Cardiac septum (tissue), 1 donor: ENCODE measurements at places on chromosomes 7 and 10.

GRCh38 chr10:111390813-111391563, 314.2 kb downstream of the ADRA2A start:
- DNase-seq, result no peak

DNA sequence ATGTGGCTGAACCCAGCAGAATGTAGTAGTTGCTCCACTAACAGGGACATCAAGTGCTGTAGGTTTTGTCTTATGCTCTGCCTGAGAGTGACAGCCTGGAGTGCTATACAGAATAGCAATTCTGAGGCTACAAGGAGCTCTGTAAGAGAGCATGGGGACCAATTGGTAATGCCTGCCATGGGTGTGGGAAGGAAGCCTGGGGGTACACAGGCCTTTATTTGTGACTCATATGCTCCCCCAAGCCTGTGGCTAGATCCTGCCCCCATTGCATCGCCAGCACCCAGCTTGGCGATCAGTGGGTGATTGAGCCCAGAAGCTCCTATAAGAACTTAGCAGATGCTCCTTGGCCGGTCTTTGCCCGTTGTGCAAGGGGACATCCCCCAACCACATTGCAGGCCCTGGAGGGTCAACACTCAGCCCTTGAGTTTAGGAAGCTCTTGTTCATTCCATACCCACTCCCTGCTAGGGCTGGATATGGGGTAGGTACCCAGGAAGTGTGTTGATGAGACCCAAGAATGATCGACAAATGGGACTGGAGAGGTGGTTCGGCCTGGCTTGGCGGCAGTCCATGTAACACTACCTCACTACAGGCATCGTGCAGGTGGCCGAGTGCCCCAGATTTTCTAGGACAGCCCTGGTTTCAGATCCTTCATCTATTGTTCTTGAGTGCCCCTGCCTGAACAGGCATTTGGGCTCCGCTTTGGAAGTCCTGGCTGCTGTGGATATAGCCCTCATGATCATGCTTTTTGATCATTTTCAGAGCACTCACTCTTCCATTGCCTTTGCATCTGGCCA, 37.7 kb downstream of the ZMIZ1 start:
- no peak for DNase-seq

- no peak for DNase-seq
Measured at GRCh38 chr7:4080954-4081353, 601.1 kb upstream of the FOXK1 start.

- DNase-seq, result no peak
Measured at GRCh38 chr7:155764438-155764793, 47.8 kb downstream of the SHH start.

DNA sequence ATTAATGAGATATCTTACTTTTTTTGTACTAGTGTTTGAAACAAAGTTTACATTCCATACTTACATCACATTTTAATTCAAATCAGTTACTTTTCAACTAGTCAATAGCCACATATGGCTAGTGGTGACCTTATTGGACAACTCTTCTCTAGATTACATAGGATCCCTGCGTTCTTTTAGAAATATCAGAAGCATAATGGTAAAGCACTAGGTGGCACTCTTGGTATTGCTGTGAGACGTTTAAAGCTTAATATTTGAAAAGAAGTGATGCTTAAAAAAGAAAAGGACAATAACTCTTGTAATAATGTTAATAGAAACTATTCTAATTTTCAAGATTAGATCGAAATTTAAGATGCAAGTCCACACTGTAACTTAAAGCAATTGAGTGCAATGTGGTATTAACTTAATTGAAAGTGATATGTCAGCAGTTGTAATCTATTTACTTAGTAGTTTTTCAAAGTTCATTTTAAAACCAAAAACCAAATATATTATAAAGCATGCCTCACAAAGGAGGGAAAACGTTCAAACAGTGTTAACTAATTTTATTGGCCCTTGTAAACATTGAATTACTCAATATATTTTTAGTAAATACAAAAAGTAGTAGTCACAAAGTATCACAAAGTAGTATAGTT, 339.1 kb downstream of the ATRNL1 start:
- DNase-seq, result no peak

GRCh38 chr10:93091960-93092359, 18.3 kb downstream of the CYP26A1 start:
- no peak for DNase-seq

DNA sequence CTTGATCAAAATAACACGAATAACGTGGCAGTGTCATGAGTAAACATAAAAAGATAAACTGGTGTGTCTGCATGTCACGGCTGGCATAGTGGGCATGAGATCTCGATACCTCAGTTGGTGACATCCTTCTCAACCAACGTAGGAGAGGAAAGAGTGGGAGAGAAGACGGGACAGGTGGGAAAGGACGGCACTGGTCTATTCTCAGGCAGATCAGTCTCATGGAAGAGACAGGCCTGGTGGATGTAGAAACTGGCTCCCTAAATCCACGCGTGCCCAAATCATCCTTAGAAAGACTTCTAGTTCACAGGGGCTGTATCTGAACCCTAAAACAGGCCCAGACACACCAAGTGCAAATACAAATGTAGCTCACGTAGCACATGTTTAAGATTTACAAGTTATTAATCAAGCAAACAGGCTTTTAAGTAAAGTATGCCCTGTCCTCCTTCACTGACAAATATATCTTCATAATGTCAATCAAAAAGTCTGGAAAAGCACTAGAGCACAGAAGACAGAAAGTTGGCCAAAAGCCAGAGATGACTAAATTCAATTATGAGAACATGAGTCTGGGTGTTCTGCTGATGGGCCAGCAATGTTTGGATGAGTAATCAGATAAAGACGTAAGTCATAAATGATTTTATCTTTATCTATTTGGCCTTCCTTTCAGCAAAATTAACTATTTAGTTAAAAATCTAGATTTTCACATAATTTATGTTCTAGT, 56.3 kb downstream of the SFMBT2 start:
- DNase-seq, result no peak

GRCh38 chr10:62788861-62789467, 15.6 kb upstream of the ADO start:
- DNase-seq, result no peak

- no peak for DNase-seq
Measured at GRCh38 chr7:105580022-105580740, 1.1 kb downstream of the EFCAB10 start.

GRCh38 chr10:99711129-99711719, 20.7 kb downstream of the COX15 start:
- no peak for DNase-seq

GRCh38 chr10:69904533-69904932, 102.8 kb downstream of the COL13A1 start:
- no peak for DNase-seq

DNA sequence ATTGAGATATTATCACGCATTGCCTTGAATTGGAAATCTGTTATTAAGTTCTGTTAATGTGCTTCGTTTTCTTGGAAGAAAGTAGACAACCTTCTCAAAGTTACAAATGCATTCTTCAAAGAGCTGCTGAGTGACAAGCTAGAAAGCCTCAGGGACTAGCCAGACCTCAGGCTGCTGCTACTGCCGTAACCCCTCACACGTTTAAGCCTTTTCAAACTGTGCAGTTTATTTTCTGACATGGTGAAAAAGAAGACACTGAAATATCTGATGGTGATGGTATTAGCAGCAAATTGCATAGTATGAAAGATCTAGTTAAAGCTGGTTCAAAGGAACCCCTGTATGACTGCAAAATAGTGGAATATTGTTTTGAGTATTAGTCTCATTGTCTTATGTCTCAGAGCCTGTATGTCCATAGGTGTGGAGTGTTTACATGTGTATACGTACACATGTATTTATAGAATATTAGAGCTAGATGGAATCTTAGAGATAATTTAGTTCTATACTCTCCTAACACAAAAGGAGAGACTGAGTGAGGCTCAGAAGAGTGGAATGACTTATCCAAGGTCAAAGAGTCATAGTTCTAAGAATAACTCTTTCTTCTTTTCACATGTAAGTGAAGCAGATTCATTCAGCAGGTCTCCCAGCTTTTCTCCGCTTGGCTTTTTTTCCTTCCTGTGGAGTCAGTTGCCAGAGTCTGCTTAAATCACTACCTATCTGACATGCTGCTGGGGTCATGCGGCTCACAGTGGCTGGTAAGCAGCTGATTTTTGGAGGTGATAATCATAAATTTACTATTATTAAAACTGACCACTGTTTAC, 431.9 kb downstream of the PLXDC2 start:
- no peak for DNase-seq

DNA sequence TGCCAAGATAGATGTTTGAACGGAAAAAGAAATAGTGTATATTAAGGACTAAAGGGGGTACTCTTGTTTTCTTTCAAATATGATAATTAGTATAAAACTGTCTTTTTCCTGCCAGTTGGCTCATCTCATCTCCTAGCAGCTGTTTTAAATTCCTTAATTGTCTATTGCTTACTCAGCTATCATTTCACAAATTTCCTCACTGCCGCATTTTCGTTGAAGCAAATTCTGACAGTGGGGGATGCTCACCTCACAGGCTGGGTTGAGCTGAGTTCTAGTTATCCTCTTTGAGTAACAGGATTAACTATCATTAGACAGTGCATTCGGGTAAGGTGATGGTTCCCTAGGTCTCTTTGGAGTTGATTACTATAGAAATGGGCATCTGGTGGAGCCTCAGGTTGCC, 592.0 kb downstream of the AUTS2 start:
- DNase-seq, result no peak

DNA sequence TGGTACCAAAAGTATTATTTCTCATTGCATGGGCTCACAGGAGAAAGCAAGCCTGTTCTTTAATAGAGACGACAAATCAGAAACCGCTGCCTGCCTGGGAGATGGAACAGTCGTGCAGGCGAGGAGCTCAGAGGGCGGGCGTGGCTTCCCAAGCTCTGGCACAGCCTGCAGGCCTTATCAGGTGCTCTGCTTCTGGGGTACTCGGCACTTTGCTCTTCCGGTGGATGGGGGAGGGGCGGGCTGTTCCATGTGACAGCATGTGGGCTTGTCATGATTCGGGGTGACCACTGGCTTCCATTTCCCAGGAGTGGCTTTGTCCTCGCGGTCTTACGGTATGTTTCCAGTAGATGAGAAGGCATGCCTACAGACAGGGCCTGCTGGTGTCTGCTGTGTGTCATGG, 228.6 kb downstream of the MGMT start:
- no peak for DNase-seq

DNA sequence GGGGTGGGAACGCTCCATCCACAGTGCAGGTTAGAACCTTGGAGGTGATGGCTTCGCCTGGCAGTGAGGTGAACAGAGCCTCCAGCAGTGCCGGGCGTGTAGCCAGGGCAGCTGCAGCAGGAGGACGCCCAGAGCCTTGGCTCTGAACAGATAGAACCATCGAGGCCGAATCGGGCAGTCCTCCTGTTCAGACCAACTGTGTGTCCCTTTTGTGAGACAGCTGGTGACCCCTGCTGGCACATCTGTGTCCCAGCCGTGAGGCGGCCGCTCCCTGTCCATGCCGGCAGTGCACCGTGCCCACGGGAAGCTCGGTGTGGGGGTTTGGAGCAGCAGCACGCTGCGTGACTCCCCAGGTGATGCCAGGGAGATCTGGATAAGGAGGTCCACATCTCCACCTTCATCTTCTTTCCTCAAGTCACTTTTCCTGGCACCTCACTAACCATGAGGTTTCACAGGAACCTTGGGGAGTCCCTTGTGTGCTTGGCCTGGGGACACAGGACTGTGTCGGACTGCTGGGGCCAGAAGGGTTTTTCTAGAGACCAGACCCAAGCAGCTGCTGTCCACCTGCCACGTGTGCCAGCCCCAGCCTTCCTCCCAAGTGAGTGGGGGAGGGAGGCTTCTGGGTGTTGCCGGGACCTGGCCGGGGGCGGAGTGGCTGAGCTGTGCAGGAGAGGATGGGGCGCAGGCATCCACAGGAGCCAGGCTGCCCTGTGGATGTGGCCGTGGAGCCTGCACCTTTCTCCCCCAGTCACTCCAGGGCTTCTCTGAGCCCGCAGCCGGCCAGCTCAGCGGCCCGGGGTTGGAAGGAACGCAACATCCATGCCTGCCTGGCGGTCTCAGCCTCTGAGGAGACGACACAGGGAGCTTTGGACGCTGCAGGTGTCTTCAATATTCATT, 69.4 kb downstream of the DNAJB6 start:
- no peak for DNase-seq

GRCh38 chr7:129169686-129170440, 18.6 kb upstream of the SMO start:
- no peak for DNase-seq

DNA sequence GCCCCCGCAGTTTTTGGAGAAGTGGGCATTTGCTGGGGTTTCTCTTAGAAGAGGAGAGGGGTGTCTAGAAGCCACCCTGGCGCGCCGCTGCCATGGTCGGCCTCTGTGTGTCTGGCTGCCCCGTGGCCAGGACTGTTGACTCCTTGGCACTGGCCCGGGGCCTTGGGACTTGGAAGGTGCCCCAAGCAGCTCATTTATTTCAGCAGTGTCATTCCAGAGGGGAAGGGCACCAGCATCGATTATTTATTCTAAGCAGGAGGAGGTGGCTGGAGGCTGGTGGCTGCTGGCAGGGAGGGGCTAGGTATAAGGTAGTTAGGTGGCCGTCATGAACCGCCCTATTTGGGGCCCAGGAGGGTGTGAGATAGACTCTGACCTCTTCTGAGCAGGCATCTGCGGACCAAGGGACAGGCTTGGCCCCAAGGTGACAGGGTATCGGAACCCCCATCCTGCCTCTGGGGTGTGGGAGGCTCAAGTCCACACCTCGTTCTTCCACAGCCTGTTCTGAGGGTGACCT, 1.6 kb downstream of the GTF2IRD1 start:
- DNase-seq, result no peak
